Natural killer cell treated with Interleukin-12 subunit alpha and Interleukin-12 subunit beta and Interleukin-15 and Interleukin-18, amount 100 ng/mL, for 72 hours (primary cell): ENCODE measurements at places on chromosomes 1 and 21.

DNA sequence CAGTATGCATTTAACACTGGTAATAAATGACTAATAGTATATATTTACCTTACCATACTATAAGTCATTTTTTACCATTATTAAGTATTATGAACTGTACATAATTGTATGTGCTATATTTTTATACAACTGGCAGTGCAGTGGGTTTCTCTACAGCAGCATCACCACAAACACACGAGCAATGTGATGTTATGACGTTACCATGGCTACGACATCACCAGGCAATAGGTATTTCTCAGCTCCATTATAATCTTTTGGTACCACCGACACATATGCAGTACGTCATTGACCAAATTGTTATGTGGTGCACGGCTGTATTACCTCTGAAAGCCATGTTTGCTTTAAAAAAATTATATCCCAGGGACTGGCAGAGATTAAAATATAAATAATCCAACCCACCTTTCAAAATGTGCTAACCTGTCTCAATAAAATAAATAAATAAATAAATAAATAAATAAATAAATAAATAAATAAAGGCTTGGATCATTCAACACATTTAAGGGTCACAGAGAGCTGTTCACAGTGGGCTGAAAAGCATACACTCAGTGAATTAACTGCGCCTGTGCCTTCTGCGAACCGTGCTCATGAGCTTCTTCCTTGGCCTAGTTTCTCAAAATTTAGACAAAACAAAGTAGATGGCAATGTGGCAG is 121.4 kb upstream of the SLC35F3 start:
- no peak for DNase-seq

GRCh38 chr1:201332616-201333335 is 44.7 kb downstream of the TNNT2 start:
- DNase-seq: no peak

DNA sequence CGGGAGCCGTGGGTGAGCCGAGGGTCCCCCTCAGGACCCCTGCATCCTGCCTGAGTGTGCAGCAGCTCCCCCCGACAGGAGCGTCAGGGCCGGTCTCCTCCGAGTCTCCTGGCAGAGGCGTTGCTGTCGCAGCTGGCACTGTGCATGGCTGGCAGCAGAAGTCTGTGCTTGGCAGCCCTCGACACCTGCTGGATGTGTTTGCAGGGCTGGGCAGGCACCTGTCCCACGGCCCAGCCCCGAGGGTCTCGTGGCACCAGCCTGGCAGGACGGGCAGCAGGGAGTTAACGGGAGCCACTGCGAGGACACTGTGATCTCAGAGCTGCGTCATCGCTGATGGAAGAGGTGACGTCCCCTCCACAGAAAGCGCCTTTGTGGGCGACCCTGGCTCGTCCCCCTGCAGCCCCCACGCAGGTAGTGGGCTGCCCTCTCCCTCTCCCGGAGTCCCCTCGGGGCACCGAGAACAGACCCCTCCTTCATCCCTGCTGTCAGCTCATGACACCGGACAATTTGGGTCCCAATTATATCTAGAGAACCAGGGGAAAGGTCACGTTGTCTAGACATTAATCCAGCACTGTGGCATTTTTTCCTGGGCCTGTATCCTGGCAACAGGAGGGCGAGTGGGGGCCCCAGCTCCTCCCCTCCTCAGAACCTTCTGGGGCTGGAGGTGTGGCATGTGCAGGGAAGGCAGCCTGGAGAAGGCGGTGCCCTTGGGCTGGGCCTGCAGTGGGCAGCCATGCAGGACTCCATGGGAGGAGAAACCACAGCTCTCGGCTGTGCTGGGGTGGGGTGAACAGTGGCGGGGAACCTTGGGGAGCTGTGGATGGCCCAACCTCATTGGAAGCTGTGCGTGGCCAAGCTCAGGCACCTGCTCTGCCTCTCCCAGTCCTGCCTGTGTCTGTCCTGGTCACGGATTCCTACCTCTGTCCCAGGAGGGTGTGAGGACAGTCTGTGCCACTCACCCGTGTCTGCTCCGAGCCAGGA is 15.4 kb downstream of the COL18A1 start:
- DNase-seq: no peak

GRCh38 chr1:16614361-16615252 is 1.2 kb upstream of the NBPF1 start:
- peak; percentile 51 for DNase-seq

DNA sequence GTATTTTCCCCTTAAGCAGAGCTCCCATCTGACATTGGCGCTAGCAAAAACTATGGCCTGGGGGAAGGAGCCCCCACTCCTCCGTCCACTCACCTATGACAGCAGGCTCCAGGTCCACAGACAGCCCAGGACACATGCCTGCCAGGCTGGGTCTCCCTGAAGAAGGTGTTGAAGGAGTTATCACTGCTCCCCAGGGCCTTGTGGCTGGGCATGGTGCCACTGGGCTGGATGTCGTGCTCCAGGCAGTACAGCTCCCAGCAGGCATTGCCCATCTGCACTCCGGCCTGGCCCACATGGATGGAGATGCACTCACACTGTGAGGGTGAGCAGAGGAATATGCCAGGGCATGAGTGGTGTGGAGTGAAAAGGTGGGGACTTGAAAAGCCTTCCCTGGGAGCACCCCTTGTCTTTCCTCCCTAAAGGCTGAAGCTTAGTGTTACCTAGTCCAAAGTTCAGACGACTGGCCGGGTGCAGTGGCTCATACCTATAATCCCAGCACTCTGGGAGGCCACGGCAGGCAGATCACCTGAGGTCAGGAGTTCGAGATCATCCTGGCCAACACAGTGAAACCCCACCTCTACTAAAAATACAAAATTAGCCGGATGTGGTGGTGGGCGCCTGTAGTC is 30.0 kb downstream of the RABIF start:
- no peak for DNase-seq

GRCh38 chr1:8027748-8028570 is 1.9 kb upstream of the ERRFI1 start:
- no peak for DNase-seq

DNA sequence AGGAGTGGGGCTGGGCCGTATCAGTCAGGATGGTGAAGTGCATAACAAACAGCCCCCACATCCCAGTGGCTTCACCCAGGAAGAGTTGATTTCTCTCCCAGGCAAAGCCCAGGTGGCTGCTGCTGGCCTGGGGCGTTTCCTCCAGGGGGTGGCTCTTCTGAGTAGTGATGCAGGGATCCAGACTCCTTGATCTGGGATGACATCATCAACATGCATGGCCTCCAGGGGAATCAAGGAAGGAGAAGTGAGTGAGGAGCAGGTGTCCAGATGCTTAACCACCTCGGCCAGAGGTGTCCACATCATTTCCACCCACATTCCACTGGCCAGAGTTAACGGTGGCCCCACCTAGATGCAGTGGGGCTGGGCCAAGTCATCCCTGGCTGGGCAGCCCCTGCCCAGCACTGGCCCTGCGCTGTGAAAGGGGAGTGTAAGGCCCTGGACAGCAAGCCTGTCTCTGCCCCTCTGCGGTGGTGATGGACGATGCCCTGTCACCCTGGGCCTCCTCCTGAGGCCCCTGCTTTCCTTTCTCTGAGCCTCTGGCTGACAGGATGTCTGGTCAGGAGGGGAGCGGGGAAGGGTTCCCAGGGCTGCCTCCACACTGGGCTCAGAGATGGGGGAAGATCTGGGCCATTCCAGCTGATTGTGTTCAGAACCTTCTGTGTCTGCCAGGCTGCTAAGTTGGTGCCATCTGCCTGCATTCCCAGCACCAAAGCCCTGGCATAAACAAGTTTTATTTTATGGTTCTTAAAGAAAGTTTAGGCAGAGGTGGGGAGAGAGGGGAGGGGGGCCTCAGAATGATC is 598.2 kb downstream of the MATN1 start:
- no peak for DNase-seq

- no peak for DNase-seq
Measured at GRCh38 chr1:83515578-83516154, 483.3 kb downstream of the TTLL7 start.

GRCh38 chr21:26810676-26811415 is 34.4 kb downstream of the ADAMTS1 start:
- no peak for DNase-seq

DNA sequence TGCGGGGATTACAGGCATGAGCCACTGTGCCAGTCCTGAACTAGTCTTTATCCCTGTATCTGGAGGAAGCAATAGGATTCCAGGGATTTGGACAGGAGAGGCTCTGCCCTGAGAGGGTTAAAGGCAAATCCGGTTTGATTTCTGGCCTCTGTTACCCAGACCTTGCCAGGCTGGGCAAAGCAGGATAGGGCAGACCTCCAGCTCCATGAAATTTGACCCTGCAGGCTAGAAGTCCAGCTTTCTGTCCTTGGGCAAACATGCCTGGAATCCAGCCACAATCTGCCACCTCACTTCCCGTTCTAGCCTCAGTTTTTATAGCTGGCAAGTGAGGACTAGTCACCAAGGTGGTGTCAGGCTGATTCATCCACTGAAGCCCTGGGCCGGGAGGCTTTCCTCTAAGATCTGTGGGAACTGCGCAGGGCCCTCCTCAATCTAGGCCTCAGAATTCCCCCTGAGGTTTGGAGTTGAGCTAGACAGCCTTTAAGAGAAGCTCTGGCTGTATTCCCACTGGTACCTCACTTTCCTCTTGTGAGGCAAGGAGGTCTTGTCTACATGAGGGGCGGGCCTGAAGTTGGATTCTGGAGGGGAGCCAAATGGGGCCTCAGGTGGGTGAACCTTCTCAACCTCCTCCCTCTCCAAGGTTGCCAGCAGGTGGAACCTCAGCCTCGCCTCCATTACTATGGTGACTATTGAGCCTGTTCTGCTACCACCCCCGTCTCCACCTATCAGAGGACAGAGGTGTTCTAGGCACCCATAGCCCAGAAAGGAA is 7.0 kb upstream of the P3R3URF start:
- DNase-seq: no peak

DNA sequence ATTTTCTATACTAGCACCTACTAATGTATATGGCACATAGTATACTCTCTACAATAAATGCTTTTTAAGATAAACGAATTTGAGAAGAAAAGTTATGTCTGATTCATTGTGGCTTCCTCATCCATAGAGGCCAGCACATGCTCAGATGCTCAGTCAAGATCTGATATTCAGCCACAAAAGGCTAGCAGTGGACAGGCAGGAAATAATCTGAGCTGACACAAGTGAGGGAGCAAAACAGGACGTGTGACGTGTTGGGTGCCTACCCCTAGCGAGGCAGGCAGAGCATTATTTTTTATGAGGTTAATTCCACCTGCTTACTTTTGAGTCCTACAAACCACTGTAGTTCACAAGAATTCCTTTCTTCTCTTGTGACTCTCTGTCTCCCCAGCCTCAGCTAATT is 550.9 kb downstream of the SMYD3 start:
- DNase-seq: no peak

DNA sequence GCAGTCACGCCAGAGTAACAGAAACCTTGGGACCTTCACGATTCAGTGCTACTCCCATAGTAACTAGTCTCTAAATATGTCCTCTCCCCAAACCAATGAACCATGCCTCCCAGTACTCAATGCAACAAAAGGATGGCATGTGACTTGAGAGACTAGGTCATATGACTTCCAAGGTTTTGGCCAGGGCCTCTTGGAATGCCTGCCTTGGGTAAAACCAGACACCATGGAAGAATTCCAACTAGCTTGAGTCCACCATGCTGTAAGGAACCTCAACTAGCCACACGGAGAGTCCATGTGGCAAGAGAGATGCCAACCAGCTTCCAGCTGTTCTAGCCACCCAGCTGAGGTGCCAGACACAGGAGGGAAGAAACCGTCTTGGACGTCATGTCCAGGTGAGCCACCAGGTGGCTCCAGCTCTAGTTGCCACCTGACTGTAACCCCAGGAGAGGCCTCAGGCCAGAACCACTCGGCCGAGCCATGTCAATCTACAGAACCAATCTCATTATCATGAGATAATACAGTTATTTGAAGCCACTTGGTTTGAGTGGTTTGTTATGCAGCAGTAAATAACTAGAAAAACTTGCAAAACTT is 115.0 kb downstream of the SYF2 start:
- DNase-seq: peak; percentile 23

- peak; percentile 16 for DNase-seq
Measured at GRCh38 chr1:20386323-20387081, 95.8 kb downstream of the VWA5B1 start.

GRCh38 chr1:36625935-36626310 is 143.2 kb upstream of the CSF3R start:
- no peak for DNase-seq

DNA sequence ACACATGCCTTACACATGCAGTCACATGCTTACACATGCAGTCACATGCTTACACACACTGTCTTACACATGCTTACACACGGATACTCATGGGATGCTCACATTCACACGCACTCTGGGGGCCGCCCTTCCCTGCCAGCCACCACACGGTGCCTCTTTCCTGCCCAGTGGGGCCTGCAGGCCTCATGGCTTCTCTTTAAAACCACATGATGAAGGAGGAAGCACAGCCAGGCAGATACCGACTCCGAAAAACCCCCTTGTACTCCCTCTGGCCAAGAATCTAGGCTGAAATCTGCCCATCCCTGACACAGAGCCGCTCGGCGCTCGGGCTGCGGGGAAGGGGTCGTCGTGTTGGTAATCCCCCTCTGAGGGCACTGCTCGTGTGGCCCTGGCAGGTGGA is 113.0 kb downstream of the PRDM16 start:
- DNase-seq: no peak

DNA sequence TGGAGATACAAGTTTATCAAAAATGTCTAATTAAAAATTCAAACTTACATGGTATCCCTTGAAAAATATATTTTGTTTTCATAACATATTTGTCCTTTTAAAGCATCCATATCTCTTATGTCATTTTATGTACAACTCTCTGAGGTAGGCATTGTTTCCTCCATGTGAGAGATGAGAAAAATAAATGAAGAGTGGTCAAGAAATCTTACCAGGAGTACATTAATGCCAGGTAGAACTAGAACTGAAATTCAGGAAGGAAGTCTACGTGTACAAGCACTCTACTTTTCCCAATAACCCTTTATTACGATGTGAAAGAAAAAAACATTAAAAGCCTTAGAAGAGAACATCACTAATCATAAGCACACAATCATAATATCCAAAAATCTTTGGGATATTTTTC is 5.6 kb downstream of the BRINP3 start:
- DNase-seq: no peak

DNA sequence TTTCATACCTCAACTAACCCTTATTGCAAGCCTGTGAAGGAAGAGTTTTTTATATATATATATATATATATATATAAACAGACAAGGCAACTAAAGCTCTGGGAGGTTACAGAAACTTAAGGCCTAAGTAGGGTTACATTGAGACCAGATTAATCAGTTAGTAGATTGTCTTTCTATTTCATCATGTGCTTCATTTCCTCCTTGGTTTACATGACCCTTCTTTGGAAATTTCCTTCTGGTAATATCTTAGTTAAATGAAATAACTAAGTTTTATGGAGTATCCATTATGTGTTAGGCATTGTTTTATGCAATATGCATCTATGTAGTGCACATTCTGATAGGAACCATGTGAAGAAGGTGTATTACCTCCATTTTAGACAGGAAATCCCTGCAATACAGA is 112.7 kb downstream of the FGGY start:
- DNase-seq: no peak

DNA sequence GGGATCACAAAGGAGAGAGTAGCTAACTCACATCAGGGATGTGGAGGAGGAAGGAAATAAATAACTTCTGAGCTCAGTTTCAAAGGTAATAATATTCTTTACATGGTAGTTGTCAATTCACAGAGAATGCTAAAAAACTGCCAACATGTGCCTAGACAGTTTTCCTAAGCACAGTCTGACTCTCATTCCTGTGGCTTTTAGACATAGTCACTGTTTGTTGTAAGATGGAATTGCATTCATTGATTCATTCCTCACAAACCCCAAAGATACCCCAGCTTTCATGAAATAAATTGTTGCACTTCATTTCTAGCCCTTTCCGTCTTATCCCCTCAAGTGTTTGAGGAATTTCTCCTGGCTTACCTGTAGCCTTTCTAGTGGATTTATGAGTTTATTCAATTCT is 263.9 kb downstream of the NTNG1 start:
- no peak for DNase-seq
